ENCODE measurements at places on chromosomes 6 and 20. TPM values are rescaled to one million over a fixed set of nuclear protein-coding genes. Genes with fewer than 3 reads are reported as not detected.
A peak's percentile ranks its signal among the peaks of the same experiment; 100 is the strongest.

GRCh38 chr6:47275640-47276039 lies 34.1 kb downstream of the TNFRSF21 start:
- no peak for DNase-seq

Gene DNAH8
- polyA plus RNA-seq: not detected

- DNase-seq: no peak
Measured at GRCh38 chr20:57888591-57888990, 178.8 kb upstream of the PMEPA1 start.

GRCh38 chr20:35395728-35396127 lies 16.0 kb downstream of the UQCC1 start:
- DNase-seq: no peak

DNA sequence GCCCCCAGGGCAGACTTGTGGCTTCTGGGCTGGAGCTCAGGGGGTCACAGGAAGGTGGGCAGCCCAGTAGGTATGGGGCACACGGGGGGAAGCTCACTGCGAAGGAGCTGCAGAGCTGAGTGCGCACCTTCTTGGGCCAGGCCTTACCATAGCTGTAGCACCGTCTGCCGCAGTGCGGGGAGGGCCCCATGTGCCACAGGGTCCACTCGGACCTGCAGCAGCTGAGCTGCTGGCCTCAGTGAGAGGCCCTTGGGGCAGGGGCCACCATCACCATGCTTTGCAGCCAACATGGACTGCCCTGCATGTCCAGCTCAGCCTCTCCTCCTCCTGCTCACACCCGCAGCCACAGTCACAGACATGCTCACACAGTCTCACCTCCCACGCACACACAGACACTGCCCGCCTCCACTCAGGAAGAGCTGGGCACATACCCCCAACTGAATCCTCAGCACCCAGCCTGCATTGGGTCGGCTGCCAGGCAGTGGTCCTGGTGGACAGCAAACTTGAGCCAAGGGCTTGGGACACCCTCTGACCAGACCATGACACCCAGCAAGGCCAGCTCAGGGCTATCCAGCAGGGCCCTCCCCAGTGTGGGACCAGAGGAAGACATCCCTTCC lies 35.3 kb downstream of the YTHDF1 start:
- DNase-seq: no peak

DNA sequence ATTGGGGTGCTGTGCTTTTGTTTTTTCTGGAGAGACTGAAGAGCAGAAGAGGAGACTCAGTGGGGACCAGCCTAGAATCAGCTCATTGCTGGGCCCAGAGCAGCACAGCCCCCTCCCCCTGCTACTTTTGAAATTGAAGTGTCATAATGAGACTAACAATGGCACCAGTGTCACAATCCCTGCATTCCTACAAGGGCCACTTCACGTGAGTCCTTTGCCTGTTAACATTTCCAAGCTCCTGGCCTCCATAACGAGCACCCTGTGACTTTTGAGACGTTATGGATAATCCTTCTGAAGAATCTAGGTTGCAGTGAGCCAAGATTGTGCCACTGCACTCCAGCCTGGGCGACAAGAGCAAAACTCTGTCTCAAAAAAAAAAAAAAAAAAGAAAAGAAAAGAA lies 41.7 kb downstream of the CNBD2 start:
- DNase-seq: no peak

Gene BPIFB2
- polyA plus RNA-seq: not detected

Gene RBM24
- polyA plus RNA-seq: 9.1 TPM

DNA sequence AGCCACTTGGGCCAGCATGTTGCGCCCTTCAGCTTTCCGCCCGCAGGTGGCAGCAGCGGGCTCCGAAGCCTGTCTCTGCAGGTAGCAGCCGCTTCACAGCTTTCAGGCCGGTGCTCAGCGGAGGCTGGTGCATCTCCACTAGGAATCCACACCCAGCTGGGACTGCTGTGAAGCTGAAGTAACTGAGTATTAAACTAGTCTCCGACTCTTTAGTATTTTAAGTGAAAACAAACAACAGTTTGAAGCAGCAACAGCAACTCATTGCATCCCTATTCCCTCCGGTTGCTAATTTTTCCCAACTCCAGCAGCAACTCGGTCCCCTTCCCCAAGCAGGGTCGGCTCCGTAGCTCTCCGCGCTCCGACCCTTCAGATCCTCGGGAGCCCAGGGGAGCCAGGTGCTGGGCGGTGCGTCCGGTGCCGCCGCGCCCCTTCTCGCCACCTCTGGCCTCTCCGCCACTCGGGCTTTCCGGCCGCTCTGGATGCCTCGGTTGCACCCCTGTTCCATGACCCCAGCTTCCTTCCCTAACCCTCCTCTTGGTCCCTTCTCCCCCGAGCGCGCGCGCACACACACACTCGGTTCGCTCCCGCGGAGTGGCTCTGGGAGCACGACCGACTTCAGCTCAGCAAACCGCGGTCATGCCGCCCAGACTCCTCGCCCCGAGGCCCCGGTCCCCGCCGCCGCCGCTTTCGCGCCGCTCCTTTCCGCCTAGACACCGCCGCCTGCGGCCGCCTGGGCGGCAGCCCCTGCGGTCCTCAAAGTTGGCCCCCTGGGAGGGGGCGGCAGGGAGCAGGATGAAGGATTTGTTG lies 765 bp upstream of the NKAIN2 start:
- DNase-seq: peak; percentile 34

Gene PPP1R3G
- 0.11 TPM for polyA plus RNA-seq

DNA sequence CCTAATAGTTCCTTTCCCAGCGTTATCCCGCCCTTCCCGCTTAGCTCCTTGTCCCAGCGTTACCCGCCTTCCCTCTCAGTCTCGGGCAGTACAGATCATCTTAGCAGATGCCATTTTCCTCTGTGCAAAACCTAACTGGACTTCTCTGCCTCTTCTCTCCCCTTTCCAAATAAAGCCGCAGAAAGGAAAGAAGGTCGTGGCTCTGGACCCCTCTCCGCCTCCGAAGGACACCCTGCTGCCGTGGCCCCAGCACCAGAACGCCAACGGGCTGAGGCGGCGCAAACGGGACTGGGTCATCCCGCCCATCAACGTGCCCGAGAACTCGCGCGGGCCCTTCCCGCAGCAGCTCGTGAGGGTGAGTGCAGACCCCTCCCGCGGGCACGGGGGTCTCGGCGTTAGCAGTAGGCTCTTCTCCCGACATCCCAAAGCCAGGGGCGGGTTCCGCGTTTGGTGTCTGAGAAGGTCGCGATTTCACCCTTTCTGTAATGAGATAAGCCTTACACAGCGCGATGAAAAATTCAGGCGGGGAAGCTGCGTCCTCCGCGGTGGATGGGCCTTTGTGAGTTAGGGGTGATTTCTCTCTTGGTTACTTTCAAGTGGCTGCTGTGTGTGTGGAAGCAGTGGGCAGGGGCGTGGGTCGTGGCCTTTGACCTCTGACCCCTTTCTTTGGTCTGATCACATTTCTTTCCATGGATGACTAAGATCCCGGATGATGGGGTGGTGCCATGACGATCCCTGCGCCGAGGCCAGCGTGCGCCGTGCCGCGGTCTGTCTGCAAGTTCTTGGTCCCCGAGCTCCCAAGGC lies 292.7 kb downstream of the TAF4 start:
- DNase-seq: no peak

- no peak for DNase-seq
Measured at GRCh38 chr6:152698692-152699091, 995 bp downstream of the MYCT1 start.

Gene WFDC5
- not detected for polyA plus RNA-seq

DNA sequence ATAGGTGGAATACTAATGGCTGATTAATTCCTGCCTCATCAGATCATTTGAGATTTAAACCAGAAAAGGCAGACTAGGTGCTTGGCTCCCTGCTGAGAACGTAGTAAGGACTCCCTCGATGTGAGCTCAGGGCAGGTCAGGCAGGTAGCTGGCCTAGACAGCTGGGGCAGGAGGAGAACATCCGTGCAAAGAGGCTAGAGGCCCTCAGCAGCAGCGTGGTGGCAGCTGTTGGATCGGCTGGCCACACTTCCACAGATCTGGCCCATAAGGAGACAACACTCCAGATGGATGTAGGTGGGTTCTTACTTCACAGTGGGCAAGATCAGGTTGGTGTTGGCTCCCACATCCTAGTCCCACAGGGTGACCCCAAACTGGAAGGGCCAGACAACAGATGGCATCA lies 38.5 kb downstream of the EYA2 start:
- DNase-seq: no peak

Gene RNF144B
- polyA plus RNA-seq: 0.35 TPM

Gene NPEPL1
- polyA plus RNA-seq: 3.6 TPM
